ENCODE measurements at places on chromosomes 1 and 21. TPM values are rescaled to one million over a fixed set of nuclear protein-coding genes. Genes with fewer than 3 reads are reported as not detected.

The DPT gene
- total RNA-seq, result 55.4 TPM

The SPATC1L gene
- 8.2 TPM for total RNA-seq

The ACTA1 gene
- 976 TPM for total RNA-seq

The TSPAN1 gene
- 0.80 TPM for total RNA-seq

The BNIPL gene
- total RNA-seq, result 0.32 TPM

The SELL gene
- total RNA-seq, result 1.4 TPM

The TMEM54 gene
- total RNA-seq, result 4.5 TPM

The MLLT11 gene
- 1.4 TPM for total RNA-seq

The IL20 gene
- not detected for total RNA-seq

The HLX gene
- 7.9 TPM for total RNA-seq

The GUCA2B gene
- 0.44 TPM for total RNA-seq

The SPRR4 gene
- total RNA-seq, result not detected

The MAEL gene
- 3.0 TPM for total RNA-seq

The ASTN1 gene
- total RNA-seq, result 0.30 TPM

The KLHDC9 gene
- total RNA-seq, result 5.6 TPM

The FMN2 gene
- 0.12 TPM for total RNA-seq

The OSCP1 gene
- total RNA-seq, result 8.9 TPM

The ERG gene
- 17.0 TPM for total RNA-seq

The SLAMF6 gene
- 0.10 TPM for total RNA-seq

The ODF2L gene
- total RNA-seq, result 6.2 TPM

The KIF17 gene
- total RNA-seq, result 6.2 TPM

The MCOLN2 gene
- 0.09 TPM for total RNA-seq

The CFHR1 gene
- total RNA-seq, result not detected

The OR2L3 gene
- total RNA-seq, result not detected

The SLFNL1 gene
- 0.23 TPM for total RNA-seq

The SSR2 gene
- 75.2 TPM for total RNA-seq

All from heart right ventricle (tissue), 16 donors.